ENCODE measurements at places on chromosomes 4 and X.

- DNase-seq, result no peak
These were observed 403.7 kb downstream of the CENPC start for GRCh38 chr4:67141586-67141985.

DNA sequence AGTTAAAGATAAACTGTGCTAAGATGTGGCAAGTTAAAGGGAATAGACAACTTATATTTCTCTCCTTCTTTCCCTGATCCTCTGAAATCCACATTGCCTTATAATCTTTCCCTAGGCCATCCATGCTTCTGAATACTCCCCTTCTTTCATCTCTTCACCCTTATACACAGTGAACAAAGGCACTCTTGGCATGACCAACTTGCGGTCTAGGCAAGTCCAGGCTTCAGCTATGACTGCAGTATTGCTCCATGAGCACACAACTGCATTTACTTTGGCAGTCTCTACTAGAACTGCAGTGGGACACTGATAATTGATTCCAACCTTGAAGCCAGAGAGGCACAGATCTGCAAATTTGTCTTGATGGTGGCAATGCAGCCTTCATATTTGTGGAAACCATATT, 24.2 kb upstream of the UBA6 start:
- no peak for DNase-seq

- no peak for DNase-seq
These were observed 41.7 kb downstream of the ATP11C start for GRCh38 chrX:139890991-139891700.

GRCh38 chr4:183349673-183350072, 27.4 kb upstream of the CLDN24 start:
- DNase-seq, result no peak

GRCh38 chr4:57065730-57066482, 44.3 kb downstream of the IGFBP7 start:
- no peak for DNase-seq

GRCh38 chrX:8204169-8204935, 33.3 kb upstream of the VCX2 start:
- no peak for DNase-seq

DNA sequence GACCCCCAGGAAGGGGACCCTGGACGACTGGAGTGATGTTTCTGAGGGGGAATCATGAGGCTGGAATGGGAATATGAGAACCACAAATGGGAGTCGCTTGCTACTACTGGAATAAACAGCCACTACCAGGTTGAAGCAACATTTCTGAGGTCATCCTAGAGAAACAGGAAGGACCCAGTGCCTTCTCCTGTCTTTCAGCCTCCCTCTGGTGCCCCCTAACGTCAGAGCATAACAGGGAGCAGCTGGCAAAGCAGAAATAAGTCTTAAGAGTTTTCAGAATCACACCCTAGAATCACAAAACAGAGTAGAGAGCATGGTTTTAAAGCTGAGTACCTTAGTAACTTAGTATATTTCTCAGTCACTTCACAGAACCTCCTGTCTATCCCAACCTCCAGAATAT, 347.8 kb upstream of the PITX2 start:
- peak; percentile 29 for DNase-seq

GRCh38 chr4:39032218-39033085, at the start of gene TMEM156:
Gene TMEM156, minus strand, starts transcription at chr4:39032409. Its CDS starts 96 bp downstream, at chr4:39032313.
- DNase-seq, result no peak

DNA sequence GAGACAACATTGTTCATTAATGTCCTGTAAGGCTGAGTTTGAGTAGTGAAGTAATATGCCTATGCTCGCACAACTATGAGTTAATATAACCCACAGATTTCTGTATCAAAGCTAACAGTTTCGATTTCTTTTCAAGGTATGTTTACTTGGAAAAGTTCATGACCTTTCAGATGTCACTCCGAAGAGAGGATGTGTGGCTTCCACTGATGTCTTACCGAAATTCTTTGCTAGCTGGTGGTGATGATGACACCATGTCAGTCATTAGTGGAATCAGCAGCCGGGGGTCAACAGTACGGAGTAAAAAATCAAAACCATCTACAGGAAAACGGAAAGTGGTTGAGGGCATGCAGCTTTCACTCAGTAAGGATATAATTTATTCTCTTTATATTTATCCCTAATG, 124.9 kb downstream of the STAG2 start:
- no peak for DNase-seq

GRCh38 chrX:16839219-16839851, 30.8 kb downstream of the RBBP7 start:
- DNase-seq, result no peak

DNA sequence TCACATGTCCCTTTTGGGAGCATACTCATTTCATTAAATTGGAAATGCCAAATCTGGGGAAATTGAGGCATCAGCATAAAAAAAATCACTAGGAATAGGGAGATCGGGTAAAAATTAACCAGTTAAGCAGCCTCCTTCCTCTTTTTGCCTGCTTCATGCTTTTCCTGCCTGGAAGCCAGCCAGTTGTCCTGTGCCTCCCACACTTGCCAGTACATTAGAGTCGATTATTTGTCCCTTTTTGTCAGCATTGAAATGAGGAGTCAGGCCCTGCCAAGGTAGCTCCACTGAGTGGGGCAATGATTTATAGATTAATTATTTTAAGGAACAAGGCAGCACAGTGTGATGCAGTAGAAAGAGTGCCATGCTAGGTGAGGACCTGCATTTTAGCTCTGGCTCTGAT, 55.3 kb downstream of the SH2D1A start:
- DNase-seq, result no peak

DNA sequence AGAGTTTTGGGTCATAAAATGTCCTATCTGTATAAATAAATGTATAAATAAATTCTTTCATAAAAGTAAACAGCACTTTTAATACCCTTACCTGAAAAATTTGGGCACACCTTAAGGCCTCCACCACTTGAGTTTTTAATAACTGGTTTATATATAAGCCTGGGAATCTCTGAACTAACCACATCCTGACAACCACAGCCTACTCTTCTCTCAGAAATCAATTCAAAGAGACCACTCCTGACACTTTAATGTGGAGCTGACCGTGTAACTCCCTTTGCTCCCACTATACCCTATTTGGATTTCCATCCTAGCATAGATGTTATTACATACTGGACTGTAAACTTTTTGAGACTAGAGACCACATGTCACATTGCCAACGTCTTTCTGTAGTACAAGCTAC, 3.5 kb downstream of the FBXL5 start:
- no peak for DNase-seq

- DNase-seq, result no peak
These were observed 86.1 kb upstream of the NPY2R start for GRCh38 chr4:155122382-155122781.

DNA sequence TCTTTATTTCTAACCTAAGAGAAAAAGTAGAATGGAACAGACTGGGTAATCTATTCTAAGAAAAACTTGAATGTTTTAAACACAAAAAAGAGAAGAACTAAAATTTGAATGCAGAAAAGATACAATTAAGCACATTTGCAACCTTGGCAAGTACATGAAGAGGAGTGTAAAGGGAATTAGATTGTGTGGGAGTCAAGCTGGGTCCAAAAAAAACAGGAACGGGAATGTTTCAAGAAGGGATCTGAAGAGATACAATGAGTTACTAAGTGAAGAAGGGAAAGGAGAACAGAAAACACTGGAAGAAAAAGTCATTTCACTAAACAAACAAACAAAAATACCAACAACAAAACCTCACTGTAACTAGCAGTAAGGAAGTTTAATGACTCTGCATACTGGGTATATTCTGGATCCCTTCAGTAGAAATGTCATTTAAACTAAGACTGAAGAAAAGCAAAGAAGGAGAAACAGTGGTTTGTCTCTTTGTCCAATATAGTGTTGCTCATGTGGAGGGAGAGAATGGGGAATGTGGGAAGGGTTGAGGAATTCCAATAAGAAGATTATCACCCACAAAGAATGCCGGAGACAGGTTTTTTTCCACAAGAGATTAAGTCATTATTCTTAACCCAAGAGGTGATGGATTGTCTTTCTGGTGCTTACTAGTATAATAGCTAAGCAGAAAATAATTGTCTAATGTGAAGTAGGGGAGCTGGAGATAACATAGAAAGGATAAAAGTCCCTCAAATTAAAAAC, 50.4 kb upstream of the PTPN13 start:
- DNase-seq, result no peak

DNA sequence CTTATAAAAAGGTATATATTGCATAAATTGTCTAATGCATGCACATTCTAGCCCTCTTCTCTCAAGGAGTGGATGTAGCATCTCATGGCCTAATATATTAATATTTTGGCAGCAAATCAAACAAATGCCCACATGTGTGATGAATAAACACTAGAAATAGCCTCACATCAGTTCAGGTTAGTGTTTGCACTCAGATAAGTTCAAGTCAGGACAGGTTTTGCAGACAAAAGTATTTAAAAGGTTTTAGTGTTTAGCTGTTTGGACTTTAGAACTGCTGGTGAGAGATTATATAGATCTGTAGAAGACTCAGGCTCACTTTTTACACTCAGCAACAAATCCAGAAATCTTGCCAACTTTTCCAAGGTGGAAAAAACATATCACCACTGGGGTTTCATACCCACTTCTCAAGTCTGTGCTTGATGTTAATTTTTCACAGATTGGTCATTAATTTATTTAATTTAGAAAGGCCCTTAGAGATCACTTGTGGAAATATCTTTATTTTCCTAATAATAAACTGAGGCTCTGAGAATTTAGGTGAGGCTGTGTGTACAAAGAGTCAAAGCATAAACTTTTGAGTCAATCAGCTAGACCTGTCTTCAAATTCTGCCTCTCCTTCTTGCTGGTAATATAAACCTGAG, 362.6 kb downstream of the GASK1B start:
- DNase-seq, result no peak

GRCh38 chr4:1777822-1778641, 15.1 kb upstream of the FGFR3 start:
- peak; percentile 81 for DNase-seq

- no peak for DNase-seq
These were observed 11.8 kb upstream of the FGF13 start for GRCh38 chrX:138723301-138723700.

All from progenitor cell of endocrine pancreas (in vitro differentiated cells).